ENCODE measurements at places on chromosomes 4 and X.
A peak's percentile ranks its signal among the peaks of the same experiment; 100 is the strongest.

GRCh38 chr4:11824566-11824965 is 395.9 kb upstream of the HS3ST1 start:
- no peak for DNase-seq

- DNase-seq = peak; percentile 72
These were observed at the start of gene PRDM5 for GRCh38 chr4:120922381-120923206. Gene PRDM5, minus strand, starts transcription at chr4:120922726. Its CDS starts 118 bp downstream, at chr4:120922608.

GRCh38 chr4:7169134-7169533 is 23.2 kb upstream of the SORCS2 start:
- DNase-seq = no peak

DNA sequence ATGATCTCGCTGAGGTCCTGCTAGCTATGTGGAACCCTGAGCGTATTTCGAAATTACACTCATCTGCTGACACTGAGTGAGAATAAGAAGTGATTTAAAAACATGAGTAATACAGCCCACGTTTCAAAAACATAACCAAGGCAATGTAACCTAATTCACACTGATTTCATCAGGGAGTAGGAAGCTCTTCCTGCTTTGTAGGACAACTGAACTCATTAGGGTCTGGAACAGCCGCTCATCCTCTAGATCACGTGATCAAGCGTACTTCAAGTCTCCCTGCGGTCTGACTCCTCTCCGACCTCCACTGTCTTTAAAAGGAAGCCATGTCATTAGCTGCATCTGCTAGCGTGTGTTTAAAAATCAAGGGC is 138.0 kb downstream of the NSUN7 start:
- DNase-seq = peak; percentile 52

GRCh38 chrX:40167850-40168479 is 70.2 kb upstream of the BCOR start:
- DNase-seq = peak; percentile 49

GRCh38 chr4:90118527-90119195 is 8.5 kb upstream of the CCSER1 start:
- DNase-seq = no peak

DNA sequence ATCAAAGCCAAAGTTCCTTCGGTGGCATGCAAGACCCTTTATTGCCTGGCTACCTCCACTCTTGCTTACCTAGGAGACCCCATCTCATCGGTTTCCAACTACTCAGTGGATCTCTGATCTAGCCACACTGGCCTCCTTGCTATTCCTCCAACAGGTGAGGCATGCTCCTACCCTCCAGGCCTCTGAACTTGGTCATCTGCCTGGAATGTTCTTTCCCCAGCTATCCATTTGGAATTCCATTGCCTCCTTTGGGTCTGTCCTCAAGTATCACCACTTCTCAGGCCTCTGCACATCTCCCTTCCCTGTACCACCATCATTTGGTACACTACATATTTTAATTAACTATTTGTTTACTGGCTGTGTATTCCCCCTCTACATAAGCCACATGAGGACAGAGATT is 11.2 kb downstream of the LGI2 start:
- no peak for DNase-seq

DNA sequence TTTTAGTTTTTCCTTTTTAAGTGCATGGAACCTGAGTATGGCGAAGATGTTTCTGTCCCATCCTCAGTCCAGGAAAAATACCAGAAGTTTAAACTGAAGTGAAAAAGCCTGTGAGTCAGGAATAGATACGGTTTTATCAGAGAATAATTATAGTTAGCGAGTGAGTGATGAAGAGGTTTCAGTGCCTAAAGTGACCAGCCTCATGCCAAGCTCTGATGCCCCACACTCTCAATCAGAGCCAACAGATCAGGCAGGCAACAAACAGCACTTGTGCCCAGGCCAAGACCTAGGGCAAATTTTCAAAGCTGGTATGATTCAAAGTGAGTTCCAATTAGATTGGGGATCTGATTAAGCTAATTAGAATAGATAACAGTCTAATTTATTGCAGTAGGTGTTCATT is 212.8 kb upstream of the NRK start:
- DNase-seq = no peak
